ENCODE measurements at places on chromosomes 4 and X.

DNA sequence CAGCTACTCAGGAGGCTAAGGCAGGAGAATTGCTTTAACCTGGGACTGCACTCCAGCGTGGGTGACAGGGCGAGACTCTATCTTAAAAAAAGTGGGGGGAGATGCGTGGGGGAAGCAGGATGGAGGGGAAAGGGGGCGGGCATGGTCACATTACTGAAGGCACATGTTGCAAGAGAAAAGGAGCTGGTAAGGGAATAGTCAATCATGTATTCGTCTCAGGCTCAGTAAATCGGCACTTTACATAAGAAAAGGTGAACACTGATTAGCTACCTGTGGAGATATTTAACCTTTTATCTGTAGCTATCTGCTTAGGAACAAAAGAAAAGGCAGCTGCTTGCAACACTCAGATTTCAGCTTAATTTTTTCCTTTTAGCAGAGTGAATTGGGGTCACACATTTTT, 132.5 kb downstream of the PLS3 start:
- no peak for DNase-seq

GRCh38 chrX:12890467-12890866, 16.0 kb upstream of the TLR8 start:
- DNase-seq = no peak

GRCh38 chr4:16199093-16199492, 27.2 kb downstream of the TAPT1 start:
- DNase-seq = no peak

GRCh38 chrX:23731951-23732350, 11.1 kb downstream of the ACOT9 start:
- DNase-seq = no peak

GRCh38 chr4:106652095-106652494, 283.5 kb upstream of the GIMD1 start:
- no peak for DNase-seq

GRCh38 chr4:2250357-2251072, 8.6 kb upstream of the HAUS3 start:
- no peak for DNase-seq

DNA sequence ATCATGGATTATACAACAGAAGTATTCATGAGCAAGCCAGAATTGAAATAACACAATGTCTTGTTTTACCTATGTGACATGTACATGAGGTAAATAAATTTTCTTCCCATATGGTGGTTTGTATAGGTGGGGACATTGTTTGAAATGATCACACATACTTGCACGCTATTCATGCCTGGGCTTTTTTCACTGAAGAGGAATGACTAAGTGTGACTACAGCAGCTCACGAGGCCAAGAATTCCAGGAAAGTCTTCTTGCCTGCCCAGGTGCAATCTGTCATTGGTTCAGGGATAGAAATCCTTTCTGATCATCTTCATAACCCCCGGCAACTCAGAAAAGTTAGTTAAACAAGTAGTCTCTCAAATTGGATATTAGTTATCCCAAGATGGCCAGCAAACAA, 36.3 kb upstream of the AREG start:
- DNase-seq = no peak

- DNase-seq = no peak
Measured at GRCh38 chrX:13064599-13065143, 20.3 kb upstream of the FAM9C start.

GRCh38 chr4:145389550-145389949, 92.1 kb upstream of the SMAD1 start:
- no peak for DNase-seq

- no peak for DNase-seq
Measured at GRCh38 chr4:168335621-168336020, 17.1 kb upstream of the DDX60 start.

GRCh38 chr4:150828159-150828558, 186.9 kb downstream of the LRBA start:
- no peak for DNase-seq

- no peak for DNase-seq
Measured at GRCh38 chr4:180160195-180160983, 2082.8 kb upstream of the TENM3 start.

- DNase-seq = no peak
Measured at GRCh38 chr4:171947400-171947799, 134.2 kb downstream of the GALNTL6 start.

DNA sequence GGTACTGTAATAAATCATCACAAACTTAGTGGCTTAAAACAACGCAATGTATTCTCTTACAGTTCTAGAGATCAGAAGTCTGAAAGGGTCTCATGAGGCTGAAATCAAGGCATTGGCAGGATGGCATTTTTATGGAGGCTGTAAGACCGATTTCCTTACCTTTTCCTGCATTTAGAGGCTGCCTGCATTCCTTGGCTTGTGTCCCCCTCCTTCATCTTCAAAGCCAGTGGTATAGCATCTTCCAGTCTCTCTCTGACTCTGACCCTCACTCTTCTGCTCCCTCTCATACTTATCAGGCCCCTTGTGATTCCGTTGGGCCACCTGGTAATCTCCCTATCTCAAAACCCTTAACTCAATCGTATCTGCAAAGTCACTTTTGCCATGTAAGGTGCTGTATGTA, 258.2 kb upstream of the JADE1 start:
- no peak for DNase-seq

DNA sequence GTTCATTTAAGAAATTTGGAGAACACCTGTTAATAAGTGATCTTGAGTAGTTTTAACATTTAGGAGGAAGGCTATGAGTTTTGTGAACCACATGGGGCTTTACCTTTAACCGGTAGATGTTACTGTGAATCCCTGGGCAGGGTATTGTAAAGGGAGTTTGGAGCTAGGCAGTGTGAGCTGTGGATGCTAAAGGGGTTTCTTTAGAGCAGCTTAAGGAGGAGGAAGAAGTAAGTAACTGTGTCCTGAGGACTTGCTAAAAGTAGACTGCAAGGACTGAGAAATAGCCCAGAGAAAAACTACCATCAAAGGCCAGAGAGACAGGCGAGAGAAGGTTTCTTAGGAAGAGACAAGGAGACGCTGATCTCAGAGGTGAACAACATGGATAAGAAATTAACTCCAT, 5.6 kb downstream of the RHOH start:
- no peak for DNase-seq

DNA sequence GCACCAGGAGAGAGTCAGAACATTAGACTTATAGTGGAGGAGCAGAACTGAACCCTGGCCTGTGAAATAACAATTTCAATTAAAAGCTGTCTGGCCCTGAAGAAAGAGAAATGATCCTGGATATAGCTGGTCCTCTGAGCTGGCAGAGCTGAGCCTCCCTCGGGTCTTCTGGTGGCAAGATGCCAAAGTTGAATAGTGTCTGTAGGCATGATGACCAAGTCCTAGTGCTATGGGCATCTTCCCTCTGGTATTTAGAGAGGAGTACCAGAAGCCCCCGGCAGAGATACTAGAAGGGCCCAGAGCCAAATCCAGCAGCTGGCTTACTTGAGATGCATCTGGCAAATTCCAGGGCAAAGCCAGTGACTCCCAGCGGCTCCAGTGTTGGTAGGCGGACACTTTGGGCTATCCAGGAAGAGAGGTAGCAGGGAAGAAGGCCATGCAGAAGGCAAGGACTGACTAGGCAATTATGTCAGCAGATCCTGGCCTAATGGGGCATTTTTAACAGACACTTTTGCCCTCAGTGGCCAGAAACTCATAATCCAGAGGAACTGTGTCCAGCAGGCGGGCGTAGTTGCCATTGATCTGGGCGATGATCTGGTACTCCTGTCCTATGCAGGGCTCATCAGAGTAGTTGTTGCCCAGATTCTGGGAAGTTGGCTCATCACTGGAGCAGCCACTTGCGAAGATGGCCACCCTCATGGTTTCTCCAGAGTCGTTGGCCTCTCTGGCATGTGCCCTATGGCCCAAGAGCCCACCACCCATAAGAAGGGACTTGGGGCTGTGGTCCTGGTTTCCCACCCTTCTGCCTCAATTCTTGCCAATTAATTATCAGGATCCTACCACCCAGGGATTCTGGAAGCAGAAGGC, 17.9 kb downstream of the VSIG4 start:
- no peak for DNase-seq

DNA sequence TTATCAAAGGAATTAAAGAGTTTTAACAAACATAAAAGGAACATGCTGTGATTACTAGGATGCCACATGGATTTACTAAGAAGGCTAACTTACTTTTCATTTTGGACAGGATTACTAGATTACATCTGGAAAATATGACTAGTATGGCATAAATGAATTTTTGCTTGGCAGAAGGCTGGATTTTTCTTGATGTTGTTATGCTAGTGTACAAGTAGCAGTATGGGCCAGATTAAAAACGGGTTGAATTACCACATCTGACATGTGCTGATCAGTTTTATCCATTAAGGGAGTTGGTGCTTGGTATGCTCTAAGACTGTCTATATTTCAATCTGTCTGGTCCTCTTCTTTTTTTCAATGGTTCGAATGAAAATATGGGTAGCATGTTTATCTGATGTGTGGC, 70.5 kb downstream of the JADE1 start:
- DNase-seq = no peak

DNA sequence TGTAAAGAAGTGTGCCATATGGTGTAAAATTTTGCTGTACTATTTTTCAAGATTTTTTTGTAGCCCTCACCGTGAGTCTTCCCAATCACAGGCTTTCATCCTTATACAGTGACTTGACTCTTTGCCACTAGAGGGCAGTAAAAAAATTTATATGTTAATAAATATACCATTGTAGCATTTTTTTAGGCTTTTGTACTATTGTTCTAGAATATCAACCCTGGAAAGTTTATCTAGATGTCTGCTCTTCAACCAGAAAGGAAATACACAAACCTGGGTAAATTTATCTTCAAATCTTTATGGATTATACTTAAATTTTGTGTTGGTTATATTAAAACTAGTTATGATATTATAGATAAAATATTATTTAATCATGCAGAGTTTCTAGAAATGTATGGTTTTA, 235.3 kb downstream of the TENM3 start:
- no peak for DNase-seq

- DNase-seq = no peak
Measured at GRCh38 chr4:38176165-38176564, 216.0 kb downstream of the PTTG2 start.

DNA sequence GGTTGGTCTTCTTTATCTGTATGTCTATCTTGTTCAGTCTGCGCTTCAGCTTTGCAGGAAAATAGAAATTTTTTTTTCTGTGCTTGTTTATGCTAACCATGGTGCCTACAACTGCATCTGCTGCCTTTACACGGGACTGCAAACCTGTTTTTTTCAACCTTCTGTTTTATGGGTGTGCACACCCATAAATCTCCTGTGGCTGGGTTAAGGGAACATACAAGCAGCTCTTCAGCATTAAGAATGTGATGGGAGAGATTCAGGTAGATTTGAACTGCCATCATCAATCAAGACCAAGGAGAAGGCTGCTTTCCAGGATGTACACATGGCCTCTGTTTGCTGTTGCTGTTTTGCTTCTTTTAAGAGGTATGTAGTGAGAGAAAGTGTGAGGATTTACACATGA, 502.9 kb downstream of the ANKRD50 start:
- no peak for DNase-seq

DNA sequence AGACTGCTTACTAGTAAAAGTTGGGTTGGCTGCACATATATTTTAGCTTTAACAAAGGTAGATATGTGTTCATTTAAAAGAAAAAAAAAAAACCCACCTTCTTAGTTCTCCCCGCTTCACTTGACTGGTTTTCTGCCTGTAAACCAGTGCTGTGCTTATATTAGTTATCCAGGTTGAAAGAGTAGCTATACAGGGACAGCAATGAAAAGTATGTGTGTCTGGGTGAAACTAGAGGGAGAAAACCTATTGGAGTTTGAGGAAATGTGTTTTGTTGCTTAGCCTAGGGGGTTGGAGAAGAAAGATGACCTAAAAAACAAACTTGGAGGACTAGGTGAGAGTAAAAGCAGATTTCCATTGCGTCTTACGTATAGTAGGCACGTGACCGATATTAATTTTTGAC, 4.5 kb downstream of the JADE1 start:
- no peak for DNase-seq

GRCh38 chrX:39396358-39396995, 595.2 kb downstream of the MID1IP1 start:
- no peak for DNase-seq

- DNase-seq = no peak
Measured at GRCh38 chrX:139972629-139973624, 7.6 kb upstream of the CXorf66 start.

GRCh38 chr4:106707776-106708463, 328.2 kb downstream of the DKK2 start:
- DNase-seq = no peak

DNA sequence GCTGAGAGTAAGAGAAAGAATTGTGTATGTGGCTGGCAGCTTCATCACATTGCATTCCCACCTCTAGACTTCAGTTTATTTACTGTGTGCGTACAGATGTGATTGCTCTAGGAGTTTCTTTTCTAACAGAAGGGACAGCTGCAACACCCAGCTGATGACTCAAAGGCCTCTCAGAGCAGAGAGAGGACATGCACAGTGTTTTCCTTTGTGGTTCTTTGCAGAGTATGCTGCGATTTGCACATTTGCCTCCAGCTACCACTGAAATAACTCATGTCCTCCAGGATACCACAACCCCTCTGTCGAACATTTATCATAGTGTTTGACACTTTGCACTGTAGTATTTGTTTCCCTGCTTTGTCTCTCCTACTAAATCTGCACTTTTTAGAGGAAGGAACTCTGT, 294.1 kb downstream of the STIM2 start:
- DNase-seq = no peak

DNA sequence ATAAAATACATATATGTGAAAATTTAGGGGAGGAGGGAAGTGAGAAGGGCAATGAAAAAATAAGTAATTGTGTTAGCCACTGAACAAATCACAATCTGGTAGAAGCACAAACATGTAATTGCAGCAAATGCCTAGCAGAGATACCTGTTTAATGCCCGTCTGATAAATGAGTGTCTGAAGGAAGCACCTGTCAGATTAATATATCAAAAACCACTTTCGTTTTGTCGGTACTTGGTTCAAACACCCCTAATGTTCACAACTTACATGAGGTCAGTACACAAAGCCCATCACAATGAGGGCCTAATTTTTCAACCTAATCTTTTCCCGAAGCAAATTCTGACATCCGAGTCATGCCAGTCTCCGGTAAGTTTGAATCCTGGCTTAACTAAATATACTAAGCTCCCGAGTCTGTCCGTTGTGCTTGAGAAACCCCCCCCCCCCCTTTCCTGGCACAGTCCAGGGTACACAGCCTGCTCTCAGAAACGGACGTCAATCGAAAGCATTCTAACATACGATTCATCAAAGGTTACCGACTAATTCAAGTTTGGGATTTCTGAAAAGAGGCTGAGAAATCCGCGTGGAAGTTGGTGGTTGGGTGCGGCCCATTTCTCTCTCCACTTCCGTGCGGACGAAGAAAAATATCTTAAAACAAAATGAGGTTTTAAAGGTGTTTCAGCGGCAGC, 758 bp downstream of the SDAD1 start:
- no peak for DNase-seq

DNA sequence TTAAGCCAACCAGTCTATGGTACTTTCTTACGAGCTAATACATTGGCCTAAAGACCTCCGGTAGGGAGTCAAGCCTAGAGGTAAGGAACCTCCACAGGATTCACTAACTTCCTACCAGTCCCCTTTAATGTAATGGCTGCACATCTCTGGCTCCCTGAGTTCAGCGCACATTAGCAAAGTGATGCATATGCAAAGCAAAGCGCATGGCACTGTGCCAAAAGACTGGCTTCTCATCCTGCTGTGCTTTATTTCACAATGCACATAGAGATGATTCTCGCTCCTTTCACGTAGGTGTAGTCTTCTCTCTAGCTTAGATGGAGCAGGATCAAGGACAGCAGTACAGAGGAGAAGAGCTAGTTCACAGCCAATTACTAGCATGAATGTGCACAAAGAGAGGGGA, 14.6 kb upstream of the CLTRN start:
- no peak for DNase-seq

- DNase-seq = no peak
Measured at GRCh38 chr4:97900229-97900628, 243.0 kb downstream of the STPG2 start.

GRCh38 chr4:179328627-179329026, 1886.4 kb upstream of the AGA start:
- DNase-seq = no peak
